ENCODE measurements at places on chromosomes 7 and 10.
A peak's percentile ranks its signal among the peaks of the same experiment; 100 is the strongest.

DNA sequence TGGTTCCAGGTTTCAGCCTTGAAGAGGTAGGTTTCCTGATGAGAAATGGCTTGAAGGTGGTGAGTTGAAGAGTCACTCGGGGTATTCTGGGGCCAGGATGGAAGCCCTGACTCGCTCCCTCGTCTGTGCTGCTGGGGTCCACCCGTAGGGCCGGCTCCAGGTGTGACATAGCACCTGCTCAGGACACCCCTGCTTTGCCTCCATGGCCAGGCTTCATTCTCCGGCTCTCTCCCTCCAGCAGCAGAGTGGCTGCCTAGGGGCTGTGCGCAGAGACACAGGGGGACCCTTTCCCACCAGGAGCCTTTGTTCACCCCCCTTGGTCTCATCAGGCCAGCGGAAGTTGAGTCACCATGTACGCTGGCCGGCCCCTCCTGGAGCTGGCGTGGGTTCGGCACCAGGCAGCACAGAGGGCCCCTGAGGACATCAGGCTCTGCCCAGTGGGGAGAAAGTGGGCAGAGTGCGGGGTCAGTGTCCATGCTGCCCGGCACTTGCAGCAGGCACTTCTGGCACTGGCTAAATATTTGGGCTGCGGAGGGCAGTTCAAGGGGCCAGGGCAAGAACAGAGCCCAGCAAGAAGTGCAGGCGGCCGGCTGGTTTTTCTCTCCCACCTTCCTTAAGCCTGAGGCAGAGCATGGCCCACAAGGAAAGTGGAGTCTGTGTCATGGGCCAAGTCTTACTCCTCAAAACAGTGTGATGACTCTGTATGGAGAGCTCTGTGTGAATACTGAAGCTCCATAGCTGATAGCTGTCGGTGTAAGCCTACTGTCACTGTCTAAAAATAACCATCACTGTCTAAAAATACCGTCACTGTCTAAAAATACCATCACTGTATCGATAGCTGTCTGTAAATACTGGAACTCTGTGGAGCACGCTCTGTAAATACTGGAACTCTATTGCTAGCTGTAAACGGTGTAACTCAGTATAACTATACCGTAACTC, 3.7 kb upstream of the PRKAR1B start:
- no peak overlapping the region for H3K4me3 ChIP-seq
- no peaks in the 10 kb centered on the region for H3K27me3 ChIP-seq
- no peaks in the 10 kb centered on the region for H3K4me1 ChIP-seq
- H3K36me3 ChIP-seq, result peaks cover 9% of the 10 kb centered on the region
- H3K27ac ChIP-seq, result peak overlapping the region; percentile 81
- DNase-seq, result no peak

GRCh38 chr7:22154143-22154529, 202.8 kb downstream of the RAPGEF5 start:
- H3K27ac ChIP-seq, result no peak overlapping the region
- no peaks in the 10 kb centered on the region for H3K27me3 ChIP-seq
- no peaks in the 10 kb centered on the region for H3K4me1 ChIP-seq
- H3K36me3 ChIP-seq, result peaks cover 30% of the 10 kb centered on the region
- DNase-seq, result no peak

DNA sequence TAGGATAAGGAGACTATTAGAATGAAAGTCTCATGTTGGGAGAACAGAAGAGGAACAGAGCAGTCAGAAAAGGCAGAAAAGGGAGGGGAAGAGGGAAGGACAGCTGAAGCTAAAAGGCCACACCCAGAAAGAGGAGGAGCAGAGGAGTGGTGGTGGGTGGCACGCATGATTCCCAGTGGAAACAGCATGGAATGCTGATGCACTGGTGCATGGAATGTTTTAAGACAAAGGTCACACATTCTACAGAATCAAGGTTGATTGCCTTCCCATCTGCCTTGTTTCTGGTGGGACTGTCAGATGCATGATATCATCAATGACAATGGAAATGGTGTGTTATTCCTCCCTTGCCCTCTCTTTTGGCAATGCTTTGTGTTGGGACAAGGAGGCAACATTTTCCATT, 285.4 kb upstream of the MKI67 start:
- no peaks in the 10 kb centered on the region for H3K4me1 ChIP-seq
- H3K27ac ChIP-seq, result no peak overlapping the region
- no peaks in the 10 kb centered on the region for H3K27me3 ChIP-seq
- H3K4me3 ChIP-seq, result no peak overlapping the region

DNA sequence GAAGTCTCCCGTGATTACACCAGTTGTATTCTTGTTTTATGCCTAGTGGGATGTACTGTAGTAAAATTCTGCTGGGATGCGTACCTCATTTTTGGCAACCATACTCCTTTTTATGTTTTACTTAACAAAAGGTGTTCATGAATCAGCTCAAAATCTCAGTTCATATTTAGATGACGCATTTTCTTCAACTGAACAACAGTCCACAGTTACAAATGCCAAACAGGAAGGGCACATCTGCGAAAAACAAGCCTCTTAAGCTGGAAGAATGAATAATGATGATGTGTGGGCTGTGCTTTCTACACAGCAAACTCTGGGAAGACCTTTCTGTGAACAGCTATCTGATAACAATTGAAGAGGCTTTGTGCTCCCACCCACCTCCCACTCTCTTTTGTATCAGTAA, 68.4 kb upstream of the NRBF2 start:
- H3K4me3 ChIP-seq, result no peak overlapping the region
- H3K4me1 ChIP-seq, result no peaks in the 10 kb centered on the region
- H3K36me3 ChIP-seq, result no peaks in the 10 kb centered on the region
- no peak for DNase-seq
- no peaks in the 10 kb centered on the region for H3K27me3 ChIP-seq

- H3K27me3 ChIP-seq, result no peaks in the 10 kb centered on the region
- peak overlapping the region; percentile 87 for H3K27ac ChIP-seq
- DNase-seq, result no peak
Observed at GRCh38 chr7:134931487-134931886, 54.8 kb upstream of the AGBL3 start.

DNA sequence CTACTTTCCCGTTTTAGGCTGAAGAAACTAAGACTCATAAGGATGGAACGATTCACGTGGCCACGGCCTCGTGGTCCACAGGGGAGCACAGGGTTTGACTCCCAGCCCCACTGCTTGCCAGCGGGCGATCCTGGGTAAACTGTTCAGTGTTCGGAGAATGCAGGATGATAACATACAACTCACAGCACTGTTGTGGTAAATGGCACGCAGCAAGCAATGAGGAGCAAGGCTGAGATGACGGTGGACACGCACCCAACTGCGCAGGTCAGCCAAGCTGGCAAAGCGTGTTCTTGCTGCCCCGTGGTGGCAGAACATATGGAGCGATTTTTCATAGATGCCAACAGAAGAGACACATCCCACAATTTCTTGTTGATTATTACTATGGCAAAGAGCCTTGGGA, 272.7 kb downstream of the DNAJB6 start:
- no peaks in the 10 kb centered on the region for H3K36me3 ChIP-seq
- H3K27me3 ChIP-seq, result no peaks in the 10 kb centered on the region
- H3K4me1 ChIP-seq, result no peaks in the 10 kb centered on the region
- no peak for DNase-seq
- no peak overlapping the region for H3K27ac ChIP-seq

- no peaks in the 10 kb centered on the region for H3K27me3 ChIP-seq
- H3K27ac ChIP-seq, result no peak overlapping the region
- no peak overlapping the region for H3K4me3 ChIP-seq
- H3K36me3 ChIP-seq, result no peaks in the 10 kb centered on the region
Observed at GRCh38 chr10:125473143-125473793, 209.7 kb downstream of the TEX36 start.

DNA sequence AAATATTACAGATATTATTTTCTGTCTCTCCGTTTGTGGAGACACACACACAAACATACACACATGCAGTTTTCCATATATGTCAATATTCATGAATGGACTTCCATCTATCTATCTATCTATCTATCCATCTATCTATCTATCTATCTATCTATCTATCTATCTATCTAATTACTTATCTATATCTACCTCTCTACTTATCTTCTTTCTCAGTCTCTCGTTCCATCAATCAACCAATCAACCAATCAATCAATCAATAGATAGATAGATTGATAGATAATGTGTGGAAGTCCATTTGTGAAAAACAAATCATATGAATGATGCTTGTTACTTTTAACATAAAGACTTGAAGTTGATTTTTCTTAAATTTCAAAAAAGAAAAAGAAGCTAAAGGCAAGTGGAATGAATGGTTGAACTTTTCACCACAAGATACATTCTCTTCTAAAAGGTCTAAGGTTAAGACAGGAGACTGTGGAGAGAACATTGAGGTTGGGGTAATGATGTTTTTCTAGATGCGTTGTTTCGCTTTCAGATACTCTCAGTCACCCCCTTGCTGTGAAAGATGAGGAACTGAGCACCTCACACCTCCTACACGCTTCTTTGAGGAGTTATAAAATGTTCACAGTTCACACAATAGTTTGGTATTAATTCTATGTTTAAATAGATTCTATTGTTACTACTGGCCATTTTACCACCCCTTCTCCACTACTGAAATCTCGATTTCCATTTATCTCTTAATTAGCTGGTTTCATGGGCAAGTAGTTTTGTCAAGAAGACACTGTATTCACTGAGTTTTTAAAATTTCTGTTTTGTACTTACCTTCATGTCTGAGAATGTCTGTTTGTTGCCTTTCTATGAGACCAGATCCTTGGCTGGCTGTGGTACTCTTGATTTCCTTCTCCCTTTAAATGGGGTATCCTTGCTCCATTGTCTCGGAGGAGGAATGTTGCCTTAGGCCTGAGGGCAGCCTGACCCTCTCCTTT, 114.1 kb downstream of the EMX2 start:
- no peak overlapping the region for H3K27ac ChIP-seq
- no peak overlapping the region for H3K4me3 ChIP-seq
- H3K36me3 ChIP-seq, result no peaks in the 10 kb centered on the region

DNA sequence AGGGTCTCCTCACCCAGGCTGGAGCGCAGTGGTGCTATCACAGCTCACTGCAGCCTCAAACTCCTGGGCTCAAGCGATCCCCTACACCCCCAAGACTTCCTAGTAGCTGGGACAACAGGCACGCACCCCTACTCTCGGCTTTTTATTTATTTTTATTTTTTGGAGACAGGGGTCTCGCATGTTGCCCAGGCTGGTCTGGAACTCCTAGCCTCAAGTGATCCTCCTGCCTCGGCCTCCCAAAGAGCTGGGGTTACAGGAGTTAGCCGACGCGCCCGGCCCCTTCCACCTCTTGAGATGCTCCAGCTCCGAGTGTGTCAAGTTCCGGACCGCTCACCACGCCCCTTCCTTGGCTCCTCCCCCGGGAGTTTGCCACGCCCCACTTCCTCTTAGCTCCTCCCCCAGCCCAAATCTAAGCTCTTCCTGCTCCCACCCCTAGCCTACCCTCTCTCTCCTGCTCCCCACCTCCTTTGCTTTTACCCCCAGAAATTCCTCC, 6.3 kb downstream of the NAT16 start:
- DNase-seq, result no peak
- peaks cover 52% of the 10 kb centered on the region for H3K27me3 ChIP-seq
- no peak overlapping the region for H3K27ac ChIP-seq
- no peak overlapping the region for H3K4me3 ChIP-seq
- peaks cover 40% of the 10 kb centered on the region for H3K4me1 ChIP-seq

GRCh38 chr10:54203401-54203800, 597.6 kb downstream of the PCDH15 start:
- H3K4me1 ChIP-seq, result no peaks in the 10 kb centered on the region
- H3K27me3 ChIP-seq, result no peaks in the 10 kb centered on the region
- H3K4me3 ChIP-seq, result no peak overlapping the region
- no peaks in the 10 kb centered on the region for H3K36me3 ChIP-seq
- DNase-seq, result no peak
- no peak overlapping the region for H3K27ac ChIP-seq

- no peak overlapping the region for H3K27ac ChIP-seq
- no peaks in the 10 kb centered on the region for H3K36me3 ChIP-seq
- no peak overlapping the region for H3K4me3 ChIP-seq
- no peaks in the 10 kb centered on the region for H3K27me3 ChIP-seq
- no peaks in the 10 kb centered on the region for H3K4me1 ChIP-seq
Observed at GRCh38 chr7:32293833-32294232, 196.3 kb downstream of the LSM5 start.

- no peaks in the 10 kb centered on the region for H3K4me1 ChIP-seq
- H3K36me3 ChIP-seq, result no peaks in the 10 kb centered on the region
- H3K4me3 ChIP-seq, result no peak overlapping the region
- H3K27ac ChIP-seq, result no peak overlapping the region
- H3K27me3 ChIP-seq, result no peaks in the 10 kb centered on the region
Observed at GRCh38 chr10:47020471-47020870, 109.2 kb downstream of the PTPN20 start.

- no peak overlapping the region for H3K4me3 ChIP-seq
- no peaks in the 10 kb centered on the region for H3K27me3 ChIP-seq
- H3K27ac ChIP-seq, result no peak overlapping the region
Observed at GRCh38 chr10:11874568-11875493, 51.7 kb downstream of the PROSER2 start.

All from right atrium auricular region (tissue), 2 donors.